AG04449 (cell line): ENCODE measurements at places on chromosomes 5 and 9.
A peak's percentile ranks its signal among the peaks of the same experiment; 100 is the strongest.

GRCh38 chr5:159094745-159095144 lies 5.0 kb downstream of the EBF1 start:
- DNase-seq: peak; percentile 42

- no peak for DNase-seq
These were observed 45.0 kb downstream of the SEMA6A start for GRCh38 chr5:116529615-116530014.

GRCh38 chr5:56191656-56192055 lies 41.5 kb downstream of the ANKRD55 start:
- no peak for DNase-seq

- no peak for DNase-seq
These were observed 536.3 kb upstream of the PTPRD start for GRCh38 chr9:11149065-11149464.

DNA sequence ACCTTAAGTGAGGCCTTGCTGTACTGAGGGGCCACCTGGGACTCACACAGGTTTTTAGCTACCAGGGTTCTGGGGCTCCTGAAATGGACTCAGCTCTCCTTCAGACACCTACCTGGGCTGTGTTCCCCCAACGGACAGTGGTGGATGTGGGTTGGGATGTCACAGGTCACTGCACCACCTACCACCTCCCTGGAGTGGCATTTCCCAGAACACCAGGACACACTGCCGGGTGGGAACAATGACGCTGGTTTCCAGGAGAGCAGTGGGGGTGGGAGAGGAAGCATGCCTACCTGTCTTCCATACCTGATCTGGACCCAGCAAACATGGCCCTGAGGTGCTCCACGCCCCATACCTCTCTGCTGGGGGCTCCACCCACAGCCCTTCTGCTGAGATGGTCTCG lies 20.9 kb downstream of the ERGIC1 start:
- no peak for DNase-seq

GRCh38 chr5:58987193-58987592 lies 404.3 kb downstream of the RAB3C start:
- no peak for DNase-seq

DNA sequence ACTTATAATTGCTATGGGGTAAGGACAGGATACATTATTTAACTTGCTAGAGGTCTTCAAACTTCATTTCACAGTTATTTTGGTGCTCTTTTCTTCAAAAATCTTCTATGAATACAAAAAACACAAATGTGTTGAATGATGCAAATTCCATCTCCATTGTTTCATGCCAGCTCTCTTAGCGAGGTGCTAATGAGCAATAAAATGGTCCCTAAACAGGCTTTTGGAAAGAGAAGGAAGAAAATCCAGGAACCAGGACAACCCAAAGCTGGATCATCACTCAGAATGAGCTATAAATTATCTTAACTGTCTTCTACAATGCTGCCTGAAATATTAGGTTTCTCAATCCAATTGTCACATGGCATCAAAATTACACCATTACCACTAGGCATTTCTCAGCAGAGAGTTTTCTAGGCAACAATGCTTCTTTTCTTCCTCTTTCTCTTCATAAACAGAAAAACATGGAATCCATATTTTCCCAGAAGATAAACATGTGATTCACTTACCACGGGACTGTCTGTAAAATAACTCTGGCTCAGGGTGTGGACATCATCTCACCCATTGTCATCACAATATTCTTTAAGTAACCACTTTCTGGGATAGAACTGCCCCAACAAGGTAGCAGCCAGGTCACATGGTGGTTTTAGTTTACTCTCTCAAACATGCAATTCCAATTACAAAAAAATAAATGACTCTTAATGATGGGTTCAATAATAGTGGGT lies 249.4 kb downstream of the NPR3 start:
- no peak for DNase-seq

DNA sequence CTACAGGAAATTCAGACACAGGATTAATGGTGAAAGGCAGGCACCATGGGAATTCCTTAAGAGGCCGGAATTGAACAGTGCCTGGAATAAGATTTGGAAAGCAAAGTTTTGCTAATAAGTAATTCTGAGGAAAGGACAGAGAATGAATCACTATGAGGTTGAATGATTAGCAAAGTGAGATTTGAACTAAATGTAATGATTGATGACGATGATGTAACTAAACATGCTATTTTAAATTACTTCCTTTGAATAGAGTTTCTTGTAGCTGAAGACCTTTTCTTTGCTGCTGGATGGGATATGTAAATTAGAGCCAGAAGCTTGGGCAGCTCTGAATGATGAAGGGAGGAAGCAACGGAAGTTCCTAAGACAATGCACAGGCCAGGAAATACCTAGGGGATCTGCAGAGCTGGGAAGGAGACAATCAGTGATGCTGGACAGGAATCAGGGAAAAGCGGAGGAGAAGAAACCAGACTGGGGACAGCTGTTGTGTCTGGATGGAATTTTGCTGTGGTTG lies 482.0 kb downstream of the PSAT1 start:
- no peak for DNase-seq

- DNase-seq: no peak
These were observed 1.8 kb downstream of the CAVIN4 start for GRCh38 chr9:100579665-100580064.

GRCh38 chr5:37867654-37868053 lies 27.8 kb upstream of the GDNF start:
- DNase-seq: peak; percentile 54

DNA sequence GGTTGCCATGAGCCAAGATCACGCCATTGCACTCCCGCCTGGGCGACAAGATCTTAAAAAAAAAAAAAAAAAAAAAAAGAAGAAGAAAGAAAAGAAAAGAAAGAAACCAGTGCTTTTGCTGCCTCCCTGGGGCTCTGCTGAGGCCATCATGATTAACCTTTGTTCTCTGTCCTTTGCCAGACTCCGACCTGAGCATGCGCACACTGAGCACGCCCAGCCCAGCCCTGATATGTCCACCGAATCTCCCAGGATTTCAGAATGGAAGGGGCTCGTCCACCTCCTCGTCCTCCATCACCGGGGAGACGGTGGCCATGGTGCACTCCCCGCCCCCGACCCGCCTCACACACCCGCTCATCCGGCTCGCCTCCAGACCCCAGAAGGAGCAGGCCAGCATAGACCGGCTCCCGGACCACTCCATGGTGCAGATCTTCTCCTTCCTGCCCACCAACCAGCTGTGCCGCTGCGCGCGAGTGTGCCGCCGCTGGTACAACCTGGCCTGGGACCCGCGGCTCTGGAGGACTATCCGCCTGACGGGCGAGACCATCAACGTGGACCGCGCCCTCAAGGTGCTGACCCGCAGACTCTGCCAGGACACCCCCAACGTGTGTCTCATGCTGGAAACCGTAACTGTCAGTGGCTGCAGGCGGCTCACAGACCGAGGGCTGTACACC lies 251.7 kb downstream of the MARCHF11 start:
- no peak for DNase-seq

DNA sequence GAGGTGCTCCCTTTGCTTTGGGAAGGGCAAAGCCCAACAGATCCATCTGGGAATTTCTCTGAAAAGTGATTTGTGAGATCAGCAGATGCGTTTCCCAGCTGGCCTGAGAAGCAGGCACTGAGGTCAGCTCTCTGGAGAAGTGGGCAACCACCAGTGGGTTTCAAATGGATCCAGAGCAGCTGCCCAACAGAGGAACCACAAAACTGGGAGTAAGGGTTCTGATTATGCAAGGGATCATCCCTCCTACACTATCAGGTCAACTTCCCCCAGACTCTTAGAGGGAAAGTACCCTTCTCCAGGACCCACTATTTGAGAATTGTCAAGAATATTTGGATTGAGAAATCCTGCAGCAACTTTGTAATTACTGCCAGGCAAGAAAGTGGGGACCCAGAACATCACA lies 21.7 kb downstream of the CCL28 start:
- DNase-seq: no peak

DNA sequence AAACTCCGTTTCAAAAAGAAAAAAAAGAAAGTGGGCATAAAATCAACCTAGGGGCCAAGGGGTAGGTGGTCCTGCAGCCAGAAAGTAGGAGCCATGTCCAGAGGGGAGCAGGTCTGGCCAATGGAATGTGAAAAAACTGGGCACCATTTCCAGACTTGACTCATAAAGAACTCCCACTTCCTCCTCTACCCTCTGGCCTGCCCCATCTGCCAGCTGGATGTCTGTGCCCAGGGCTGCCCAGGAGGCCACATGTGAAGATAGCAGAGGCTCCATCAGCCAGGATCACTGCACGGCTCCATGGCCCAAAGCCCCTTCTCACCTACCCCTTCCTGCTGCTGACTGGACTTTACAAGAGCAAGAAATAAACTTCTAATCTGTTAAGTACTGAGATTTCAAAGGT lies 42.1 kb upstream of the EEIG1 start:
- no peak for DNase-seq

GRCh38 chr5:40906351-40906751 lies 2.9 kb upstream of the C7 start:
- DNase-seq: no peak

DNA sequence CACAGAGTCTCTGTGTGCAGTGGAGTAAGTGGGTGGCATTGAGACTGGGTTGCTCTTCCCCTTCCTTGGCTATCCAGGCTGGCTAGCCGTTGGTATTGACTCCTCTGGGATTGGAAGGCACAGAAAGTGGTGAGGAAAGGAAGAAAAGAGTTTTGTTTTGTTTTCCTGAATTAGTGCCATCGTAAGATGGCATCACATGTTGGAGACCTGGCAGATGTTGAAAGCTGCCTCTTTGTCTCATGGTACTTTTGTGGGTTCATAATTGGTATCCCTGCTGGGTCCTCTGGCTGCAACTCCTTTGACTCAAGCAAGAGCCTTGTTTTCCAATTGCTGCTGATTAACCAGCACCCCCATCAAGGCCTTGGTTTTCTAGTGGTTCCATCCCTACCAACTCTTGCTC lies 293.8 kb downstream of the PDE4D start:
- no peak for DNase-seq

DNA sequence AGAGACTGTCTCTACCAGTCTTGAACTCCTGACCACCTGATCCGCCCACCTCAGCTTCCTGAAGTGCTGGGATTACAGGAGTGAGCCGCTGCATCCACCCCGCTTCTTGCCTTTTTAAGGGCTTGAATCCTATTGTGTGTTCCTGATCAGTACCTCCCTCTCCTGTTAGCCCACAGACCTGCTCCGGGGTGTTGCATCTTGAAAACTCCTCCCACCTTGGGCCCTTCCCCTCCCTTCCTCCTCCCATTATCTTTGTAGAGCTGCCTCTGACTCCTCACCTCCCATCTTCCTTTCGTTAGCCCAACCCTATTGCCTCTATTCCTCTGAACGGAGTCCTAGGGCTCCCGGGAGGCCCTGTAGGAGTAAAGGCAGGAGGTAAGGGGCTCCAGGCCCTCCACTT lies 48.5 kb upstream of the NEK6 start:
- DNase-seq: no peak

GRCh38 chr9:134957165-134957944 lies 39.6 kb upstream of the FCN1 start:
- DNase-seq: no peak

- DNase-seq: no peak
These were observed 29.5 kb downstream of the TTC39B start for GRCh38 chr9:15277400-15278090.

- no peak for DNase-seq
These were observed 41.3 kb downstream of the TMEM174 start for GRCh38 chr5:73214306-73214705.

DNA sequence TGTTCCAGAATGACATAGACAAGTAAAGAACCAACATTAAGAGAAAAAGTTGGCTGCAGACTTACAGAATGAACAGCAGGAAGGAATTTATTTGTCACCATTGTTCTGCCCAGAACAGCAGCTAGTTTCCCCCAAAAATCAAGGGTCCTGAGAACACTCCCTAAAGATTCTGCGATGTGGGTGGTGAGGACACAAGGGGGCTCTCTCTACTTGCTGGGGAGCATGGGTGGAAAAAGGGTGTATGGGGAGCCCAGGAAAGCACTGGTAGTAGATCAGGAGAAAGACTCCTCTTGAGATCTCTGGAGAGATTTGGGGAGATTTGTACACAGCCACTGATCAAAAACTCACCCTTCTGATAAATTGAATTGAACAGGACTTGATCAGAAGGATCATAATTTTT lies 316.5 kb downstream of the KCTD16 start:
- no peak for DNase-seq

DNA sequence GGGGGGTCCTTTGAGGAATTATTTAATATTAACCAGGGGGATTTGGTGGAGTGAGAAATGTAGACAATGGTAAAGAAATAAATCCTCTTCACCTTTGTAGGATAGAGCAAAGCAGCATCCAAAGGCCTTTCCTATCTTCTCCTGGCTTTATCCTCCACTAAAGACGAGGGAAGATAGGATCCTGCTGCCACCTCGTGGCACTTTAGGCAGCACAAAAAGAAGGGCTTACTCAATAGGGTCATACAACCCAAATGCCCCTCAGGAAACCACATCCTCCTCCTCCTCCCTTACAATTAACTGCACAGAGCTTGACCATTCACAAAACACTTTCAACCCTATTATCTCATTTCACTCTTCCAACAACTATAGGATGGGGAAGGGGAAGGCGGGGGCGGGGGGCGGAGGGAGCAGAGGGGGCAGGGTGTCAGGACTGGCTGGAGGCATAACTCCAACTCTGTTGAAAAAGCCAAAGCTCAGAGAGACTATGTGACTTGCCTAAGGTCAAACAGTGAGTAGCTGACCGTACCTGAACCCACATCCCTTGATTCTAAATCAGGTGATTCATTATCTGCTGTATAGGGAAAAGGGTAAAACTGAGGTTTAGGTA lies 45.4 kb upstream of the MYOT start:
- no peak for DNase-seq

GRCh38 chr9:110837401-110838005 lies 168.9 kb downstream of the MUSK start:
- DNase-seq: no peak

GRCh38 chr5:42483472-42484154 lies 60.4 kb downstream of the GHR start:
- no peak for DNase-seq

GRCh38 chr9:122392284-122392683 lies 21.5 kb downstream of the PTGS1 start:
- DNase-seq: no peak

DNA sequence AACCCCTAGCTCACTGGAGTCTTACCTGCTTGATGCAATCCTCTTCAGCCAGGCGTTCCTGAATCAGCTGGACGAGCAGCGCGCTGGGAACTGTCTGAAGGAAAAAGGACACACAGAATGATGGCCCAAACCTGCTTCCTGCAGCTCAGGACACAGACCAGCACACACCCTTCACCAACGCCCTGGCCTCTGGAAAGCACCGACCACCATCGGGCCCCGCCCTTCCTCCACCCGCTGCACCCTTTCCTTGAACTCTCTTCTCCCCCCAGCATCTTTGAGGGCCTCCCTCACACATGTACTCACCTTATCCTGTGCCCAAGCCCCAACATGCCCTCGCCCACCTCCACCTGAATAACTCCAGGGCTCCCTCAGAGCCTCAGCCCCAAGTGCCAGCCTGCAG lies 23.3 kb downstream of the AK8 start:
- no peak for DNase-seq
